ENCODE measurements at places on chromosomes 7 and 10. TPM values are rescaled to one million over a fixed set of nuclear protein-coding genes. Genes with fewer than 3 reads are reported as not detected.

- DNase-seq = no peak
Observed at GRCh38 chr7:151568956-151569940, 49.6 kb upstream of the RHEB start.

GRCh38 chr7:121531175-121532070 lies 135.3 kb upstream of the FAM3C start:
- DNase-seq = no peak

DNA sequence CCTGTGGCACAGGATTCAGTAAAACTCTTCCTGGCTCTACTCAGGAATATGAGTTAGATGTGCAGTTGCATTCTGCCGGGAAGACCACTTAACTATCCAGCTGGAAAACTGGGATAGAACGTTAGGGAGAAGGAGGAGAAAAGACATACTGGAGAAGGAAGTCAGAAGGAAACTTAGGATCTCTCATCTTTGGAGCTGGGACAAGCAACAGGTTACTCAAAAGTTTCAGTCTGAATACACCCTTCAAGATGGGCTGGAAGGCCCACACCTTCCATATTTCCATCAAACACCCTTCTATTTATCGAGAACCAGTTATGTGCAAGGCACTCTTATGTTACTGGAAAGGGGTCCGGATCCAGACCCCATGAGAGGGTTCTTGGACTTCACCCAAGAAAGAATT lies 440.4 kb upstream of the NRP1 start:
- DNase-seq = no peak

DNA sequence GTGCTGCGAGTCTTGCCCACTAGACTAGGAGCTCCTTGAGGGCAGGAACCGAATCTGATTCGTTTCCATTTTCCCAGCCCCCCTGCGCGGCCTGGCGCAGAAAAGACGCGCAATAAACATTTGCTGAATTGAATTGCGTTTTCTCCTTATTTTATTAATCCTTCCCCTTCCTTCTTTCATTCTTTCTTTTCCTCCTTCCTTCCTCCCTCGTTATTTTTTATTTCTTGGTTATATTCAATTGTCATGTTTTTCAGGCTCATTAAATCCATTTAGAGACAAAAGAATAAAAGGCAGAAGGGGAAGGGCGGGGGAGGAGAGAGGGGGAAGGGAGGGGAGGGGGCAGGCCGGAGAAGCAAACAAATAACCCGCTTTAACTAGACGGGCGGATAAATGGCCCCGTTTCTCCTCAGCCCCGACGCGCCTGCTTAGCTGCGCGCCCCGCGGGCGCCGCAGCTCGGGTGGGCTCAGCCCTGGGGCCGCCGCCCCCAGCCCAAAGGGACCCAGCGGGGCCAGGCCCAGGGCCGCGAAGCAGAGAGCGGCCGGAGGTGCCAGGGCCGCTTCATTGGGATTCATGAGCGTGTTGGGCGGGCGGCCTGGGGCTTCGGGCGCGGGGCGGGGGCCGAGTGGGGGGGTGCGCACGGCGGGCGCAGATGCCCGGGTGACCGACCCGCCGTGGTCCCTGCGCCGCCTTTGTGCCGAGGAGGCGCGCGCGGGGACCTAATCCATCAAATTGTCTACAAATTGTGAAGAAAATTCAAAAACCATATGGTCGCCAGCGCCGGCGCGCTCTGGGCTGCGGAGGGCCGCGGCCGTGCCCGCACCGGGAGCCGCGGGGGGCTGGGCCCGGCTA lies 5.0 kb downstream of the LBX1 start:
- no peak for DNase-seq

- DNase-seq = no peak
Observed at GRCh38 chr10:71250405-71250804, 38.0 kb downstream of the UNC5B start.

- DNase-seq = no peak
Observed at GRCh38 chr10:133590226-133590969, 25.0 kb upstream of the SYCE1 start.

DNA sequence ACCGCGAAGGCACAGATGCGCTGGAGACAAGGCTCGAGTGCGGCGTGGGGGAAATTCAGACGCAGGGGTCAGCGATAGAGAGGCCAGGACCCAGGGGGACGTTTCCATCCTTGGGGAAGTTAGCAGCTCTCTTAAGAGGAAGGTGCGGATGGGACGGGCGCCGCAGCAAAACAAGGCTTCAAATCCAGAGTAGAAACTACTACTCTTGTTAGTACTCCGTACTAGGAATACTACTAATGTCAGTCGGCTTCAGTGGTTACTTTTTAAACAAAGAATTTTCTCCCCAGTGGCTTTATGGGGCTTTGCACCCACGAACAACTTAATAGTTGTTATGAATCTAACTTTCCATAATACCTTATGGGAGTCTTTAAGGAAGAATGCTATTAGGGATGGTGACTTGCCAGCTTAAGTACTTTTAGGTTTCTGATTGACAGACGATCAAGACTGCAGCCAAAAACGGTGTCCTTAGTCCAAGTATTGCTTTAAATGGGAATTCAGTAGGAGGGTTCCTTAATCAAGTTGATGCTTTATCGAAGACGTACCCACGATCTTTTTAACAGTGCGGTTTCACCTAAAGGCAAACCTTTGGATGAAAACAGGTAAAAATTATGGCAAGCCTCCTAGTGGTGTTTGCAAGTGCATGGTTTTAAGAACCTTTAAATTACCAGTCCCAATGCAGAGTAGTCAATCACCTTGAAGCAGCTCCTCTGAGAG lies 812 bp upstream of the IDE start:
- no peak for DNase-seq

DNA sequence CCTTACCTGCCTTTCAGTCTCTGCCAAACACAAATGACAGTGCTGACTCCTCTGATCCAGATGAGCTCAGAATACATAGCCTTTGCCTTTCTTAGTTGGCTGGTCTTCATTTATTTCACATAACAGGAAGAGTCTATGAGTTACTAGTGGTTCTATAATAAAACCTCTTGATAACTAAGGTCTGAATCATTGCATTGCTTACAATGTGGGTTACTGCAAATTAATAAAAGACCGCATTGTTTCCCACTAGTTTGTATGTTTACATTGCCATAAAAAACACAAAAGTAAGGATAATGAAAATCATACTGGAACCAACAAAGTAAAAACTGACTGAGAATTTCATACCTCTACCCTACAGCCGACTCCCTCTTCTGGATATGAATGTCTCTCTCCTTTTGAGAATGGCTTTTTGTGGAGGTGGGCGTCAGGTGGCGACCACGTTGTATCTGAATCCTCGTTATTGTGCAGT lies 62.0 kb upstream of the AKR1E2 start:
- peak; percentile 66 for DNase-seq

Gene AKR1C4
- total RNA-seq = not detected
